ENCODE measurements at places on chromosomes 5 and 9.

GRCh38 chr9:7963026-7963425, 163.4 kb upstream of the DMAC1 start:
- DNase-seq = no peak

DNA sequence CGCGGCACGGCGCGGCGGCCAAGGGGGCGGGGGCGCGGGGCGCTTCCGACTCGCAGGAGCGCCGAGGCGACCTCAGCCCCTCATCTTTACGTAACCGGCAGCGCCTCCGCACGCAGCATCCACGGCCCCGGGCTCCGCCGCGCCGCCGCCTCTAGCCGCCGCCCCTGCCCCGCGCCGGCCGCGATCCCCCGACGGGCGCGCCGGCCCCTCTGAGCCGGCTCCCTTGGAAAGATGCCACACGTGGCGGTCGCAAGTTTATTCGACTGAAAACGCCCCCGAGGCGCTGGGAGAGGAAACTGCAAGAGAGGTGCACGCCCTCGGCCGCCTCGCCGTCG, 1.0 kb downstream of the KLF9 start:
- no peak for DNase-seq

DNA sequence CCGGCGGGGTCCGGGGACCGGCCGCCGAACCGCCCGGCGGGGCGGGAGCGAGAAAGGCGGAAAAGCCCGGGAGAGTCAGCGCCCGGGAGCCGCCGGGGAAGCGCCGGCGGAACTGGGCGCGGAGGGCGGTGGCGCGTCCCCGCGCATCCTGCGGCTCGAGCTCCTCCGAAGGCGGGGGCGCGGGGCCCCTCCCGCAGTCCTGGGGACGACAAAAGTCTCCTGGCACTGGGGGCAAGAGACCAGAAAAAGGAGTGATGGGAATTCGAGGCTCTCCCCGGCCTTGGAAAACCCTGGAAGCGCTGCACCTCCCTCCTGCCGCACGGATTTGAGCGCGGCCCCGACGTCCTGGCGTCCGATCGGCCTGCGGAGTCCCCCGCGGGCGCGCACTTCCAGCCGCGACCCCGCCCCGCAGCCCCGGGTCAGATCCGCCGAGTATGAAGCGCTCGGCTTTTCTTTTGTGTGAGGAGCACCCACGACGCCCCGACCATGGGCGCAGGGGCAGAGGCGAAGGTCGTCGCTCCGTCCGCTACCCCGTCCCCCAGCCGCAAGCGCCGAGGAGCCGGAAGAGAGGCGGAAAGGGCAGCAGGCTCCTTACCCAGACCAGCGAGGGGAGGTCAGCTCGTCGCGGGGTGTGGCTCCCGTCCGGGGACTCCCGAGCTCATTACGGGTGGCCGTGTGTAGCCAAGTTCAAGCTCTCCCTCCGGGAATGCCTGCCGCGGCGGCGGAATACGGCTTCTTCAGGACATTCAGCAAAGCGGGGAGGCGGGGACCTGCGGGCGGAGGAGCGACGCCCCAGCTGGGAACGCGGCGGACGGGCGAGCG, at the start of gene EPB41L4A:
Gene EPB41L4A (minus strand): TSS at position 114 of the 822 bp plus-strand sequence. CDS start 238 bp downstream, outside the sequence.
- DNase-seq = peak; percentile 5

DNA sequence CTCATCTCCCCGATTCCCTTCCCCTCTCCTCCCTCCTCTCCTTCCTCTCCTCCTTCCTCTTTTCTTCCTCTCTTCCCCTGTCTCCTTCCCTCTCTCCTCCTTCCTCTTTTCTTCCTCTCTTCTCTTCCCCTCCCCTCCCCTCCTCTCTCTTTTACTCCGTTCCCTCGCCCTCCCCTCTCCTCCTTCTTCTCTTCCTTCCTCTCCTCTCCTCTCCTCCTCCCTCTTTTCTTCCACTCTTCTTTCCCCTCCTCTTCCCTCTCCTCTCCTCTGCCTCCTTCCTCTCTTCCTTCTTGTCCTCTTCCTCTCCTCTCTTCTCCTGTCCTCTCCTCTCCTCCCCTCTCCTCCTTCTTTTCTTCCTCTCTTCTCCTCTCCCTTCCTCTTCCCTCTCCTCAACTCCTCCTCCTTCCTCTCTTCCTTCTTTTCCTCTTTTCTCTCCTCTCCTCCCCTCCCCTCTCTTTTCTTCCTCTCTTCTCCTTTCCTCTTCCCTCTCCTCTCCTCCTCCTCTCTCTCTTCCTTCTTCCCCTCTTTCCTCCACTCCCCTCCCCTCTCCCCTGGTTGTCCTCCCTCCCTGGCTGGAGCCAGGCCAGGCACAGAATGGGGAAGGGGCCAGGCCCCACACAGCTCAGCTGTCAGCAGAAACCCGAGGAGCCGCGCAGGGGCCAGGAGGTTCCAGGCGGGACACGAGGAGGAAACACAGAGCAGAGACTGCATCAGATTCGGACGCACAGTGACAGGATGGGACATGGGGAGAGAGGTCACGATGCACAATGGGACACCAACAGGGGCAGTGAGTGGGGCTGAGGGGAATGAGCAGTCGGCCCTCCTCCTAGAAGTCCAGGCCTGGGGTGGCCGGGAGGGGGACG, 48.0 kb downstream of the CAMK2A start:
- no peak for DNase-seq

DNA sequence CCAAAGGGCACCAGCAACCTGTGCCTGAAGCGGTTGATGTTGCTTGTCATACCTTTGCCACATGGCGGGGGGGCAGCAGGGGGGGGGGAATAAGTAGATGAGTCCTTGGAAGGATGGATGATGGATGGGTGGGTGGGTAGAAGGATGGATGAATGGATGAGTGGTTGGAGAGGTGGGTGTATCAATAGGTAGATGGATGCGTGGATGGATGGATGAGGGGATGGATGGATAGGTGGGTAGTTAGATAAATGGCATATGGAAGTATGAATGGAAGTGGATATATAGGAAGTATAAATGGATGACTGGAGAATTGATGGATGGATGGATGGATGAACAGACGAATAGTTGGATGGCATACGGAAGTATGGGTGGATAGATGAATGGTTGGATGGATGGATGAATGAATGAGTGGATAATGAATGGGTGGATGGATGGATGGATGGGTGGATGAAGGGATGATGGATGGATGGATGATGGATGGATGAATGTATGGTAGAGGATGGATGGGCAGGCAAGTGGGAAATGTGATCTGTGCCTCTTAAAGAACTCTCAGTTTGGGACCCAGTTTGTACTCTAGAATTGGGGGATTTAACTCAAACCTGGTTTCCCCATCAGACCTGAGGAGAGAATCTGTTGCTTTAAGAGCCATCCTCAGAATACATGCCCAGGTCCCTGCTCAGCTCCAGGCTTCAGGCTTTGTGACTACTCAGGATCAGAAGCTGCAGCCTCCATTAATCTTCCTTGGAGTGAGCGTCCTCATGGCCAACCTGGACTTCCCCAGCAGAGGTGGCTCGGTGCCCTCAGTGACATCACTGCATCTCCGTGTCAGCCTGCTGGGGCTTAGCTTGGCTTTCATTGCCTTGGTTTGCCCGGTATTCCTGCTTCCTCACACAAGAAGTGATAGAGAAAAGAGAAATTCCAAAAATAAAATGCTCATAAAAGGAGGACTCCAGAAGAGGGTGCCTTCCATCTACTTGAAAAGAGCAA, 27.6 kb upstream of the SUSD3 start:
- no peak for DNase-seq

DNA sequence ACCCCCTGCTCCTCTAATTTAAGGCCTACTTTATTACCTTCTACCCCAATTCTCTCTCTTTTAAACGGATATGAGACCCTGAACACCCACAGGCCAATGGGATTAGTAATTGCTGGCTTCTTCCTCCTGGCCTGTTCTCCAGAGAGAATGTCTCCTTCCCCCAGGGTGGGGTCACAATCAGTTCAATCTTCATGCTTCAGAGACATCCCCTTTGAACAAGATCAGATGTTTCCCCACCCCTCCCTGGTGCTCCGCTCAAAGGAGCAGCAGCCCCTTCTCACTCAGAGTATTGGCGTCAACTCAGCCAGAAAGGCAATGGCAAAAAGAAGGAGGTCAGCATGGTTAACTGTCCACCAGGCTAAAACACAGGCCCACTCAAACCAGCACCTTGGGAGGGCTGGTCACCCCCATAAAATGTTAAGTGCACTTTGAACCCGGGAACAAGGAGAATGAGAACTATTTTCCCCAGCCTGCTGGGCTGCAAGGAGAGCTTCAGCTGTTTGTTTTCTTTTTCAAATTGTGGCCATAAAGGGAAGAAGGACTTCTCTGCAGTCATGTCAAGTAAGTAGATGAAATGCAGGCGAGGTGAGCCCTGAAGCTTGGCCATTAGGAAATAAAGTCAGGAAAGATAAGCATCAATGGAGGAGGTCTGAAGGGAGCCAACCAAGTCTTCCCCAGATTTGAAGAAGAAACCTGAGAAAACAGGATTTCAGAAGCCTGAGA, 20.1 kb downstream of the LHFPL2 start:
- no peak for DNase-seq

- DNase-seq = no peak
Measured at GRCh38 chr5:76332611-76333205, 70.4 kb upstream of the IQGAP2 start.

- DNase-seq = no peak
Measured at GRCh38 chr5:95886340-95887044, 64.0 kb upstream of the GLRX start.

- no peak for DNase-seq
Measured at GRCh38 chr9:95071450-95071849, 246.1 kb downstream of the FANCC start.

- DNase-seq = no peak
Measured at GRCh38 chr9:68975365-68976043, 38.4 kb downstream of the PRKACG start.

- DNase-seq = no peak
Measured at GRCh38 chr5:62671479-62671878, 92.9 kb downstream of the LRRC70 start.

- no peak for DNase-seq
Measured at GRCh38 chr5:31062902-31063580, 130.4 kb upstream of the CDH6 start.

DNA sequence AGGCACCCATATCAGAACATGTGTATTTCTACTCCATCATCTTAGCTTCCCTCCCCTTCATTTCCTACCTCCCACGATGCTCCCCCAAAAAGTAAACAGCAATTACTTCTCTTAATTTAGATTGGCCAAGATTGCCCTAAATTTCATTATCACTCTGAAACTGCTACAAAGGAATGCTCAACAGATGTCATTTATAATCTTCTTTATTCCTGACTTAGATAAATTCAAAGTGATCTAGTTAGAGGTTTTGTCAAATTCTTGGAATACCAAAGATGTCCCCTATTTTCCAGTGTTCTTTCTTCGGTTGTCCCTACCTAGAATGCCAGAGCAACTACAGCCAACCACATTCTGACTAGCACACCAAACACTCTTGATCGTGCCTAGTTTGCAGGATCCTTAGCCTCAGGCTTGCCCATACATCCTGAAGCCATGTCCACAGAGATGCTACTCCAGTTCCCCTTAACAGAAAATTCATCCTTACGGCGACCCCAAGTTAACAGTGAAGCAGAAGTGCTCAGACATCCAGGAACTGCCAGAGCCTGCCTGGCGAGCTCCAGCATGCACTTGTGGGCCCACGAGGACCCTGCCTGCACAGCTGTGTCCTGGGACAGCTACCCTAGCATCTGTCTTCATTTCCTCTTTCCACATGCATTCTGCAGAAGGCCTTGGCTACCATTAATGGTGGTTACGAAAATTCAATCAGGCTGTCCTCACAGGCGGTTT, 31.6 kb downstream of the DAP start:
- no peak for DNase-seq

DNA sequence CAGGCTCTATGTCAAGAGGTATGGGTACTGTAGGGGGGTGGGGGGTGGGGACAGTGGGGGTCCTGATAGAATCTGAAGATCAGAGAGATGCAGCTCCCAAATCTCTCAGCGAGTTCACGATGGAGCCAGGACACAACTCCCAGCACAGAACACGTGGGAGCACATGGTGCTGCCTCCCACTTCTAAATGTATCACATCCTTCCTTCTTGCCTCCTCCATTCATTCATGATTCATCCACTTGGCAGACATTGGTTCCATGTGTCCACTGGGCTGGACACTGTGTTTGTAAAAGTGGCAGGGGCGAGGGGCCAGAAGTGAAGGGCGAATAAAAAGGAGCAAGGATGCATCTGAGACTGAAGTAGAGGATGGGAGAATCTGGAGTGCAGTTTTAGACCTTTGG, 33.9 kb downstream of the SH3TC2 start:
- no peak for DNase-seq

DNA sequence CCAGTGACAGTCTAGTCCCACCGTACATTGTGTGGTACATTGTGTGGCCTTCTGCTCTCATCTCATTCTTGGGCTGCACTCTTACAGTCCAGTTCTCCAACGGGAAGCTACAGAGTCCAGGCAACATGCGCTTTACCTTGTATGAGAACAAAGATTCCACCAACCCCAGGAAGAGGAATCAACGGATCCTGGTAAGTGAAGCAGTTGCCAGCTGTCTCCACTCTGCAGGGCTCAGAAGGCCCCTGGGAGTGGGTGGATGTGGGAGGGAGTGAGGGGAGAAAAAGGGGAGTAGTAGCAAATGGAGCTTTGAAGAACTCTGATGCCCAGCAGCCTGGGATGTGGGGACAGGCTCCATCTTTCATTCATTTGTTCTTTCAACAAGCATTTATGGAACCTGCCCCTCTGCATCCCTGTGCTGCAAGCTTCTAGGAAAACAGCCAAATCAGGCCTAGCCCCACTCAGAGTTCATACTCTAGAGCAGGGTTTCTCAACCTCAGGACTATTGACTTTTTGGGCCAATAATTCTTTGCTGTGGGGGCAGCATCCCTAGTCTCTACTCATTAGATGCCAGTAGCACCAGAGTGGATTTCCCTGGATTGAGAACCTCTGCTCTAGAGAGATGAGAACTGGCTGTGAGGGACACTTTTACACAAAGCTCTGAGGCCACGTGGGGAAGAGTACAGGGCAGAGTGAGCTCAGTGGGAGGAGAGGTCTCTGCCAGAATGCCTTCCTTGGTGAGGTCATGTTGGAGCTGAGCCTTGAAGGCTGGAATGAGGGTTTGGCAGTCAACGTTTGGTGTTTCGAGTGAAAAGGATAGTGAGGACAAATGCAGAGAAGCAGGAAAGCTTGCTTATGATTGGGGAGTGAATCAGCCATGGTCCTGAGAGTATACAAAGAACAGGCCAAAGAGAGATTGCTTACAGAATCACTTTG, 1.1 kb downstream of the POLR1E start:
- DNase-seq = no peak

Measured in activated naive CD8-positive, alpha-beta T cell treated with anti-CD3 and anti-CD28 coated beads, Interleukin-2, amount 50 U/mL, for 24 hours (primary cell).